ENCODE measurements at places on chromosomes 13 and 19. TPM values are rescaled to one million over a fixed set of nuclear protein-coding genes. Genes with fewer than 3 reads are reported as not detected.

DCT gene
- total RNA-seq = 0.17 TPM

LHB gene
- total RNA-seq = not detected

SLC10A2 gene
- total RNA-seq = not detected

MIDN gene
- total RNA-seq = 24.9 TPM

SLC25A41 gene
- total RNA-seq = under 0.01 TPM

NKPD1 gene
- total RNA-seq = under 0.01 TPM

THAP8 gene
- 4.5 TPM for total RNA-seq

KLF12 gene
- total RNA-seq = 11.6 TPM

KISS1R gene
- total RNA-seq = not detected

VSTM1 gene
- not detected for total RNA-seq

ZNF723 gene
- total RNA-seq = not detected

SIGLEC12 gene
- not detected for total RNA-seq

DDA1 gene
- 12.2 TPM for total RNA-seq

SPACA4 gene
- total RNA-seq = not detected

TNFSF13B gene
- 5.2 TPM for total RNA-seq

SELENOV gene
- not detected for total RNA-seq

KLK15 gene
- not detected for total RNA-seq

RASIP1 gene
- 1.0 TPM for total RNA-seq

REEP6 gene
- total RNA-seq = 4.6 TPM

ZNF160 gene
- 37.7 TPM for total RNA-seq

ZNF787 gene
- total RNA-seq = 49.1 TPM

KLHL1 gene
- not detected for total RNA-seq

Data from smooth muscle cell of trachea (primary cell).